ENCODE measurements at places on chromosomes 7 and 10.

- no peak for DNase-seq
Observed at GRCh38 chr10:3619241-3619640, 165.8 kb downstream of the KLF6 start.

GRCh38 chr10:110241407-110241806, 34.0 kb downstream of the MXI1 start:
- DNase-seq, result no peak

- peak; percentile 37 for DNase-seq
Observed at GRCh38 chr7:98125759-98126158, 19.1 kb downstream of the LMTK2 start.

- no peak for DNase-seq
Observed at GRCh38 chr7:76073335-76073990, 25.6 kb downstream of the MDH2 start.

DNA sequence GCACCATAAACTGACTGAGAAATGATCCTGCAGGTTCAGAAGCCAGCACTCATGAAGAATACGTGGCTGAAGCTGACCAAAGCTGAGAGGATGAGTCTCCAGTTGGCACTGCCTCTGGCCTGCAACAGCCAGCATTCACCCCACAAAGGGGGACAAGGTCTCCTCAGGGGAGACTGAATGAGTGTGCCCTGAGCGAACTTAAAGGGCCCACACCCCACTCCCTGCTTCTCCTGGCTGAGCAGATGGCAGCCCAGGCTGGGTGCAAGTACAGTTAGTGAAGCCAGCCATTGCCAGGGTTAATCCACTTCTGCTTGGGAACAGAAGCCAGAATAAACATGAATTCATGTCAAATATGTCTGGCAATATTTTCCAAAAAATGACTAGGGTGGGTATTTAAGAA, 98.1 kb downstream of the PPP1R17 start:
- DNase-seq, result no peak

- no peak for DNase-seq
Observed at GRCh38 chr7:87341441-87341840, 4.0 kb upstream of the CROT start.

DNA sequence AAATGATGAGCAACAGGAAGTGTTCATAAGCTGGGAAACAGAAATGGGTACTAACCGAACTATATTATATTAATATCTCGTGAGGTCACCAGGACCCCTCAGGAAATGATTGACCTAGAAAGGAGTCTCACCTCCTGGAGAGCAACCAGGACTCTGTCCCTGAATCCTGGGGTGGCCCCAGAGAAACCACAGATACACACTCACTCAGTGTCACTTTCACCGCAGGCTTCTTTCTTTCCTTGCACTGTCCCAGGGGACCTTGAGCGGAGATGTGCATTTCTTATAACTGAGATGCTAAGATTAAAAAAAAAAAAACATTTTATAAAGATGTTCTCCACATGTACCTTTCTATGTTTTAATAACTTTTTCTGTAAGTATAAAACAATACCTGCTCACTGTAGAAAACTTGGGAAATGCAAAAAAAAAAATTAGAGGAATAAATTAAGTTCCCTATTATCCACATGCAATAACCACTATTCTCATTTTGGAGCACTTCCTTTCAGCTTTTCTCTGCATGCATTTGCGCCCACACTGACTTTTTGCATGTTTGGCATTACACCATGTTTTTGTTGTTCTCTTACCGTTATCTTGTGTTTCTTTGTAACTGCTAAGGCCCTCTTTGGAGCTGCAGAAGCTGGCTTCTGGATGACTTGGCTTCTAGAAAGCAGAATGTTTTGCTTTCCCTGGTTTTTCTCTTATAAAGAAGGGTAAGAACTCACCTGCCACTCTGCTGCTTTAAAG, 15.0 kb downstream of the NOD1 start:
- no peak for DNase-seq

GRCh38 chr10:21368728-21369425, 156.6 kb downstream of the SKIDA1 start:
- DNase-seq, result no peak

DNA sequence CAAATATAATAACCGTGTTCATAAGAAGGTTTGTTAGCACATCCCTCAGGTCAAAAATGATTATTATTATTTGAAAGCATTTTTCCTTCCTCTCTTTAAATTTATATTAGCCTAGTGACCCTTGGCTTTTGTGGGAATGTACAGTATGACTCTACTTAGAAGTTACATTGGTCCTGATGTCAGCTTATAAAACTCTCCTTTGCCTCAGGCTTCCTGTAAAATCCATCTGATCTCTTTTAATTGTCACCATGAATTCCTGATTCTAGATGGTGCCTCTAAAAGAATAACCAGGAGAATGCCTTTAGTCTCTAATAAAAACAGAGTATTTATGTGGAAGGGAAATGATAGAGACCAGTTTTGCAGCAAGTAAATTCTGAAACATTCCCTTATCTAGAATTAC, 1134.4 kb downstream of the XPNPEP1 start:
- DNase-seq, result no peak

DNA sequence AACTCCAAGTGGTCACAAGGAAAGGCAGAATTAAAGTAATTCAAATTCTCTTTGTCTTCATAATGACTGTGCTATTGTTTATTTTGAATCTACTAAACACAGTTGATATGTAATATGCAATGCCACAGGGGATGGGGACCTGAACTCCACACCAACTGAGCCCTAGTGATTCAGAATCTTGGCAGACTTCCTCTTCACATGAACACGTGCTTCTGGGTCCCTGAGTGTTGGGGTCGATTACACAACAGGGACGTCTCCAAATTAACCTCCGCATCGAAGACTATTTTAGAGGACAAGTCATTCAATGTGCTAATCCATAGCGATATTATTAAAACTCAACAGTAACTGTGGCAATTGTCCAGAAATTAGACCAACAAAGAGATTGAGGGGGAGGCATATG, 95.3 kb upstream of the CARD11 start:
- peak; percentile 54 for DNase-seq
